ENCODE measurements at places on chromosomes 7 and 10.

DNA sequence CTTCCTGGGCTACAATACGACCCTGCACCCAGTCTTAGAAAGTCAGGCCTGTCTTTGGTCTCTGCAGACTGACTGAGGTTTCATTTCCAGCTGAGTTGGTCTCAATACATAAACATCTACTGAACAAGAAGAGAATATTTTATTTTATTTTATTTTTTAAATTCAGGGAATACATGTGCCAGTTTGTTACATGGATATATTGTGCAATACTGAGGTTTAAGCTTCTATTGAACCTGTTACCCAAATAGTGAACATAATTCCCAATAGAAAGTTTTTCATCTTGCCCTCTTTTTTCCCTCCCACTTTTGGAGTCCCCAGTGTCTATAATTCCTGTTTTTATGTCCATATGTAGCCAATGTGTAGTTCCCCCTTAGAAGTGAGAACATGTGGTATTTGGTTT, 10.7 kb downstream of the FZD8 start:
- DNase-seq: no peak

DNA sequence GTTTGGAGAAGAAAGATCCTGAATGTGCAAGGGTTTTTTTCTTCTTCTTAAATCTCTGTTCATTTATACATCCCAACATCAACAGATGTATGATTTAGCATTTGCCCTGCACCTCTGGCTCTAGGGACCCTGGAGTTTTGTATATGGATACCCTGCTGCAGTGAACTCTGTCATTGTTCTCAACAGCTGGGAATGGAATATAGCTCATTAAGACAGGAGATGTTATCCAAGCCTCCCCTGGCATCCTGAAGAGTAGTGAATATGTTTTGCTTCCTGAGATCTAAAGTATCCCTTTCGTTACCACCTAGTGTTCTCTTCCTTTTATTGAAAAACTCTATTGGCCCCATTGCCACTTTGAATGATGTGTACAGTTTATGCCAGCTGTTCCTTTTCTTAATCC, 275.9 kb downstream of the EXOC4 start:
- no peak for DNase-seq

DNA sequence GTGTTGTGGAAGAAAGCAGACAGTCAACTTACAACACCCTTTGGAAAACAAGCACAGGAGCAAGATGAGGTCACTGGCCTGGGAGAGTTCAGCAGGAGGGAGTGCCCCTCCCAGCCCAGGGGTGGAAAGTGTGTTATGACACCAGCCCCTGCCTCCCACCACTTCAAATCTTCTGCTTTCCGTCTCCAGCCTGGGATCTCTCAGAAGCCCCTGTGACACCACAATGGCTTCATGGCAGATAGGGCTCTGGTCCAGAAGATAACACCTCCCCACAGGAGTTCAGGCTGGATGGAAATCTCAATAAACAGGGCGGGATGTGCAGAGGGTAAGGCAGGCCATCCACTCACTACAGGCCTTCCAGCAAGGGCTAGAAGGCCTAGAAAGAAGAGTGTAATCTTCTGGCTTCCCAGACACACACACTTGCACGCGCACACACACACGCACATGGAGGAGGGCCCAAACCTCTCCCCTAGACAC, 48.7 kb upstream of the ZMIZ1 start:
- no peak for DNase-seq

GRCh38 chr10:32981760-32982159, 23.7 kb upstream of the ITGB1 start:
- DNase-seq: no peak

- no peak for DNase-seq
Observed at GRCh38 chr10:99337311-99337811, 8.2 kb downstream of the CNNM1 start.

DNA sequence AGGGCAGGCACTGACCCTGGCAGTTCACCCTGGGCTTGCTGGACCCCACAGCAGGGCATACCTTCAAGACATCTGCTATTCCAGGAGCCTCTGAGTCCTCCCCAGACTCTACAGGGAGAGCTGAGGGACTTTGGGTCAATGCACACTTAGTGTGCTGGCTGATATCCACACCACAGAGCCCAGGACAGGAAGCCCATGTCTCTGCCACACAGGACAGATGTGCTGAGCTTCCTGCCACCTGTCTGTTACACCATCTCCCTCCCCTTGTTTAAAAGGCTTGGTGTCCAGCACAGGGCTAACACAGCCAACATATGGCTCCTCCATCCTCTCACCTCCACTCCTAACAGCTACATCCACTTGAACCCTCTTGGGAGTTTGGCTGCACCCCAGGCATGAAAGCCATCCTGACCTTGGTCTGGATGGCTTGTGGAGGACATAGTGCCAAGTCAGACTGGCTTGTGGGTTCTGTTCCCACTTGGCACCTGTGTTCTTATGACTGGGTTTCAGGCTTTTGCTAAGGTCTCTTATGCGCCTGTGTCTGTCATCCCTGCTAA, 529.8 kb downstream of the GALNT17 start:
- DNase-seq: no peak

GRCh38 chr7:102049765-102050164, 232.3 kb downstream of the CUX1 start:
- no peak for DNase-seq

DNA sequence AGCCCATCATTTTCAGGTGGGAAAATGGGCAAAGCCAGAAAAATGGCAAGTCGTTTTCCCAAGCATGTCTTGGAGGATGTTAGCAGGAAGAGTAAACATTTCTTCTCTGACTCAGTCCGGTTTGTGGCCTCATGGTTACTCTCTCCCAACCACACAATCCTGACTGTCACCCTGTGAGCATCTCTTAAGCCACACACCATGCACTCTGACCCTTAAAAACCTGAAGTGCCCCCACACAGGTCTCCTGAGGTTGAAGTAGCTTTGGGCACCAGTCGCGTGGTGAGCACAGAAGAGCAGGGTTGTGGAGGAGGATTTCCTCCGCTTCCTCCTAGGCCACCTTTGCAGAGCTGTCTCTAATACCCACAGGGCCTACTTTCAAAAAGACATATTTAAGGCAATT, 387.3 kb upstream of the NPVF start:
- no peak for DNase-seq

DNA sequence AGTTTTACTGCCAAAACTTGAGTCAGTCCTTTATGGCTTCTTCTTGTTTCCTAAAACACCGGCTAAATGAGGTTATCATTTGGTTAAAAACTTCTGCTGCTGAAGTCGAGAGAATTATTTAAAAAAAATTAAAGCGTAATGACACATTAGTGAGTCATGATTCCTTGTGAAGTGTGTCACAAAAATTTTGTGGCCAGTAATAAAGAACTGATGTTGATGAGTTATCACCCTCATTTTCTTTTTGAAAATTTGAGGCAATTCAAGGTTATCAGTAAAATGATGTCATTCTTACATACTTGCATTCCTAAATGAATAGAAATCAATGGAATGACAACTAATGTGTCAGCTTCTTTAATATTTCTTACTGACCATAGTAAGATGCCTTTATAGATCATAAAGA, 427.4 kb downstream of the SORCS3 start:
- DNase-seq: no peak

DNA sequence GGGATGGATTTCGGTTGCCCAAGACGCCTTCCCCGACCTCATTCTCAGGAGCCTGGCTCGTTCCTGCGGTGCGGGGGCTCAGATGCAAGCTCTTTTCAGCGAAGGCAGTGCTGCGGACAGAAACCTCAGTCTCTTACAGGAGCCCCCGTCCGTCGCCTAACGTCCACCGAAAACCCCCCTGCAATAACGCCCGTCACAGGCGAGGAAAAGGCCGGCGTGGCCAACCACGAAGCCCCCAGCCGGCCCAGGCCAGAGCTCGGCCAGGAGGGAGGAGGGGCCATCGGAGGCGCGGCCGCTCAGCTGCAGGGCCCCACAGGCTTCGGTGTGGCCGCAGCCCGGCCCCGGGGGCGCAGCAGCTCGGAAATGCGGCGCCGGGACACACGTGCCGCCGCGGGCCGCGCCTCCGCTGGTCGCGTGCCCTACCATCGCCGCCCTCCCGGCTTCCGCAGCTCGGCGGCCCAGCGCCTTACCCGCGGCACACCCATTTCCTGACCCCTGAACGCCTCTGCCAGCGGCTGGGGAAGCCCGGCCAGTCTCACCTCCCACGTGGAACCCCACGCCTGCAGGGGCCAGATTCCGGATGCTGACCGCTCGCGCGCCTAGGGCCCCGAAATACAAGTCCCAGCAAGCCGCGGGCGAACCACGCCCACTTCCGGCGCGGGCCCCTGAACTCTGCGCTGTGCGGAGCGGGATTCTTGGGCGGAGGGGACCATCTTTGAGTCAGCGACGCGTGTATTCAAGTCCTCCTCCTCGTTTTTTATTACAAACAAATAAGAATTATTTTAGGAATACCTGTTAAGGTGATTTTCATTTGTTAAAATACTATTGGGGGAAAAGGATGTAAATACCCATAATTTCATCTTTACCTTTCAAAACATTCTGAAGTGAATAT, at the start of gene ZNF239:
Gene ZNF239, minus strand, starts transcription at position 616 of the 892 bp plus-strand sequence. CDS start 16,537 bp downstream, outside the sequence.
- peak; percentile 72 for DNase-seq

GRCh38 chr7:155009570-155010157, 6.7 kb upstream of the PAXIP1 start:
- DNase-seq: no peak
